ENCODE measurements at places on chromosomes 2 and 18.
A peak's percentile ranks its signal among the peaks of the same experiment; 100 is the strongest.

- DNase-seq = no peak
These were observed 367.1 kb downstream of the GPD2 start for GRCh38 chr2:156803243-156803642.

- DNase-seq = no peak
These were observed 278.8 kb upstream of the SESTD1 start for GRCh38 chr2:179543361-179543901.

DNA sequence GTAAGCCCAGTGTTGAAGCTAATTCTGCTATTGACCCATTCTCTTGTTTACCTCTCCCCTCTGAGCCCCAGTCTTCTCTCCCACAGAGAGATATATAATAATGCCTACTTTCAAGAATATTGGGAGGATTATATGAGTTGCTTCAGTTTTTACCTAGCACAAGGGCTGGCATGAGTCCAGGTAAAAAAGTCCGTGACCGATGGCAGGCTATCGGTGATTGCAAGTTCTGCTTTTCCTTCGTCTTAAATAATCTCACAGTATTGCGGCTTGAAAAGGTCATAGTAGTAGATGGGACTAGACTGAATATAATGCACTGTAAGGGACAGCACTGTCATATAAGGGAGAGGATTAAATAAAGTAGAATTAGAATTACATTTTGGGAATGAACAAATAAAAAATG is 77.6 kb downstream of the KIF5C start:
- DNase-seq = no peak

DNA sequence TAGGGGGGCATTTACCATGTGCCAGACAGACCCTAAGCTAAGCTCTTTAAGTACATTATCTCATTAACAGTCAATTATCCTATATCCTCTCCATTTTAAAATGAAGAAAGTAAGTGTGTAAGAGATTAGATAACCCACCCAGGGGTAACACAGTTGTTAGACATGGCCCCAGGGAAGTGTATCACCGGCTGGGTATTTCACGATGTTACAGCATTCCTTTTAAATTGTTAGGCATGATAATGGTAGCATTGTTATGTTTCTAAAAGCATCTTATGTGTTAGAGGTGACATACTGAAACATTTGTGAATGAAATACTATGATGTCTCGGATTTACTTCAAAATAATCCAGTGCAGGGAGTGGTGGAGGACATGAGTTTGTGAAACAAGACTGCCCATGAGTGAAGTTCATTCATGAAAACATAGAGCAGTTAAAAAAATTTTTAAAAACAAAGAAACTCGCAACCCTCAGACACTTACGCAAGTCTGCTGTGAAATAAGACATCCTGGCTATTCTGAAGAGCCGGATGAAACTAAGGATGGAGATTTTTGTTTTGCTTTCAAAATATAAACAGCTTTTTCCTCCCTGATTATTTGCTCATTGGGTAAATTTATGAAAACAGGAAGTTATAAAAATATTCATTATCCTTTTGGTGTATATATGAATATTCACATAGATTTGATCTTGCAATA is 54.9 kb downstream of the IL1RL2 start:
- no peak for DNase-seq

DNA sequence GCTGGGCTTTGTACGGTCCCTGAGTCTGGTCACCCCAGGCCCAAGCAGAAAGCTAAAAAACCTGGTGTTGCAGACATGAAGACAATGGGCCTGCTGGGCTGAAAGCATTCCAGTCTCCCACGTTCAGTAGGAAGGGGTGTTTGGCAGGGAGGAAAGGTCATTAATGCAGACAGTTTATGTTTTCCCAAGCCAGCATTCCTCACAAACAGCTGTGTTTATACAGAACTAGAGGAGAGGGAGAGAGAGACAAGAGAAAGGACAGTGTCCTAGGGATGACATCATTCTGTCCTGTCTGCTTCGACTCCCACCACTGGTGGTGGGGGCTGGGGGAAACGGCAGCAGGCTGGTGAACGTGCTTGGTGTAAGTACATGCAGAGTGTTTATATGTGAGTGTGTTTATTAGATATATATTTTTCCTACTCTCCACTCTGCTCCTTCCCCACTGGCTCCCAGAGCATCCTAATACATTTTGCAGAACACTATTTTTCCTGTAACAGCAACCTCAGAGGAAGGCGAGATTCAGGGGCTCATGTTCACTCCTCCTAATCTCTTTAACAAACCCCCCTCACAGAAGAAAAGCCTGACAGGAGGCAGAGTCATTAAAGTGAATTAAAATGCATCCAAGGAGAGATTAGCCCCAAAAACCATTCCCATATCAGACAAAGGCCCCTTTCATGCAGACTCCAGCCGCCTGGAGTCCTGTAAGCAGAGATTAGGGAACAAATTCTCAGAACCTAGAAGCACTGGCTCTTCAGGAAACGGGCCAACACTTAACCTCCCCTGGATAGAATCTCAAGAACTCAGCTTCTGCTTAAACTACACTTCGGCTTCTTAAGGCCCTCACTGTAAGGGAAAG is 380.4 kb downstream of the TNS1 start:
- no peak for DNase-seq

DNA sequence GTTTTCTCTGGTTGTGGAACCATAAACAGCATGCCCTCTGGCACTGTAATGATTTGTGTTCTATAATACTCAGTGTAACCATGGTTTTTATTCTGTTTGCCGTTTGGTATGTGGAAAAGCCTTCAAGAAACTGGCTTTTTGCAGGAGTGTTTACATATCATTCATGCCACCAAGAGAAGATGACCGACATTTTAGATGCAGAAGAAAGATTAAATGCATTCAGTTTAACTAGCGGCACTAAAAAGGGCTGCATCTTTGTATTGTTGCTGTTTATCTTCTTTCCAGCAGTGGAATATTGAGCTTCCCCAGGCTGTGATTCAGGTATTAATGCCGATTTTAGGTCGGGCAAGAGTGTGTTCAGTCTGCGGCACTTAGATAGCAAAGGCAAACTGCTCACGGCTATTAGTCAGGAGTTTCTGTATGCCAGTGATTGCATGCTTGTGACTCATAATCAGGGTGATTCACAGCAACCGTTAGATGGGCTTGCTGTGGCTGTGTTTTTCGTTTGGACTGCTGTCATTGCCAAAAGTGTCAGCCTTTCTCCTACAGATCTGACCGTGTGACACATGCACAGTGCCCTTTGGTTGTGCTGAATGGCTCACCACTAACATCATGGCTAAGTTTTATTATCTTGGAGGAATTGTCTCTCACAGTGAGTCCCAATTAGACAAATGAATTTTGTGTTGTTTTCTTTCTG is 479.7 kb downstream of the PARD3B start:
- no peak for DNase-seq

DNA sequence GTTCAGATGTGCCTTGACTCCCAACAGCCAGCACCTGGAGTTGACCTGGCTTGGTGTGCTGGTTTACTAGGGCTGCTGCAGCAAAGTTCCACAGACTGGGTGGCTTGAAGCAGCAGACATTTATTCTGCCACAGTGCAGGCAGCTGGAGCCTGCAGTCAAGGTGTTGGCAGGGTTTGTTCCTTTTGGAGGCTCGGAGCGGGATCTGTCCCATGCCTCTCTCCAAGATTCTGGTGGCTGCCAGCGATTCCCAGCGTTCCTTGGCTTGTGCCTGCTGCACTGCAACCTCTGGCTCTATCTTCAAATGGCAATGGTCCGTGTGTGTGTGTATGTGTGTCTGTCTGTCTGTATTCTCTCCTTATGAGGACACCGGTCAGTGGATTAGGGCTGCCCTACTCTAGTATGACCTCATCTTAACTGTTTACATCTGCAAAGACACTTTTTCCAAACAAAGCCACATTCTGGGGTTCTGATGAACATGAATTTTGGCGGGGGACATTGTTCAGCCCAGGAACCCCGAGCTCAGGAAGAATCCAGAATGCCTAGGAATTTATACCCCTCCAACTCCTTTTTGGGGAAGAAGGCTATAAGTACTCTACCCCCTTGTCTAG is 44.7 kb upstream of the TMEM131 start:
- DNase-seq = no peak

- DNase-seq = no peak
These were observed 219.0 kb upstream of the DSEL start for GRCh38 chr18:67735506-67735905.

- DNase-seq = no peak
These were observed 29.8 kb downstream of the PIEZO2 start for GRCh38 chr18:11119550-11119949.

GRCh38 chr2:63977904-63978303 is 41.3 kb downstream of the VPS54 start:
- peak; percentile 85 for DNase-seq

DNA sequence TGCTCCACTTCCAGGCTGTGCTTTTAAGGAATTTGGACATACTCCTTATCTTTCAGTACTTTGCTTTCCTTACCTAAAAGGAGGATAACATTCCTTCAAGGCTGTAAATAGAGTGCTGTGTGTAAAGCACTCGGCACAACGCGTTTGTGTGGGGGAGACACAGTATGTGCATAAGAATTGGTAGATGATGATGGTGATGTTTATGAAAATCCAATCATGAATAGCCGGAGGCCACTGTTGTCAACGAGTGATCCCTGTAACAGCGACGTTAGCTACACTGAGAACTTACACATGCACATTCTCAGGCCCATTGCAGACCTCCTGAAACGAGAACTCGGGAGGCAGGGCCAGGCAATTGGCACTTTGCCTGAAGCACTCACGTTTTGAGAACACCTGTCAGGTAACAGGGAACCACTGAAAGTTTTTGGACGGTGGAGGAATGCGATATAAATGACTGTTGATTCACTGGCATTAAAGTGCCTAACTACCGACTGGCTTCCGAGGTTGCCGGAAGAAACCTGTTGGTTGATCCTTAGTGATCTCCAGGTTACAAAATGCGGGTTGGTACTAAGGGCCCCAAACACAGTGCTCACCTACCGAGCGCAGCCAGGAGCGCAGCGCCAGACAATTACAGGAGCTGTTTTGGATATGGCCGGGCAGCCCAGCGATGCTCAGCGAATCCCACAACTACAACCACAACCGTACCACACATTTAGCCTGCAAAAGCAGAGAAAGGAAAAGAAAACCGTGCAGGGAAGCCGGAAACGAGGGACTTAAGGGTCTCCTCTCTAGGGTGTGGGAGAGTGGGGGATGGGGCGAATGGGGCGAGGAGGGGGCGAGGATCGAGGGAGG is 1.0 kb upstream of the MAP4K4 start:
- no peak for DNase-seq

DNA sequence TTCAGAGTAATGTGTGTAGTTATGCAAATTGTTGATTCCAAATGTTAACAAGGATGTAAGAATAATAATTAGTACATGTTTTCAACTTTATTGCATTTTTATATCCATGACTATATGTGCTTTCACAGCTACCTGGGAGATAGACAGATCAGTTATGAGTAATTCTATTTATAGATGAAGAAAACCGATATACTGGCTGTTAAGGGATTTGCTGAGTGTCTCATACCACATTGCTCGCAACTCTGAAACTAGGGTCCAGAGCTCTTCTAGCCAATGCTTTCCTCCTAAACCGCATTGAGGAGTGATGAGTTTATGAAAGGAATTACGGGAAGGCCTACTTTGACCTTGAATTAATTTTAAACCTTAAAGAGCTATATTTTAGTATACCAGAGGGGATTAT is 202.3 kb downstream of the MYO3B start:
- DNase-seq = no peak

GRCh38 chr2:186909095-186909494 is 60.1 kb upstream of the ZSWIM2 start:
- DNase-seq = no peak

DNA sequence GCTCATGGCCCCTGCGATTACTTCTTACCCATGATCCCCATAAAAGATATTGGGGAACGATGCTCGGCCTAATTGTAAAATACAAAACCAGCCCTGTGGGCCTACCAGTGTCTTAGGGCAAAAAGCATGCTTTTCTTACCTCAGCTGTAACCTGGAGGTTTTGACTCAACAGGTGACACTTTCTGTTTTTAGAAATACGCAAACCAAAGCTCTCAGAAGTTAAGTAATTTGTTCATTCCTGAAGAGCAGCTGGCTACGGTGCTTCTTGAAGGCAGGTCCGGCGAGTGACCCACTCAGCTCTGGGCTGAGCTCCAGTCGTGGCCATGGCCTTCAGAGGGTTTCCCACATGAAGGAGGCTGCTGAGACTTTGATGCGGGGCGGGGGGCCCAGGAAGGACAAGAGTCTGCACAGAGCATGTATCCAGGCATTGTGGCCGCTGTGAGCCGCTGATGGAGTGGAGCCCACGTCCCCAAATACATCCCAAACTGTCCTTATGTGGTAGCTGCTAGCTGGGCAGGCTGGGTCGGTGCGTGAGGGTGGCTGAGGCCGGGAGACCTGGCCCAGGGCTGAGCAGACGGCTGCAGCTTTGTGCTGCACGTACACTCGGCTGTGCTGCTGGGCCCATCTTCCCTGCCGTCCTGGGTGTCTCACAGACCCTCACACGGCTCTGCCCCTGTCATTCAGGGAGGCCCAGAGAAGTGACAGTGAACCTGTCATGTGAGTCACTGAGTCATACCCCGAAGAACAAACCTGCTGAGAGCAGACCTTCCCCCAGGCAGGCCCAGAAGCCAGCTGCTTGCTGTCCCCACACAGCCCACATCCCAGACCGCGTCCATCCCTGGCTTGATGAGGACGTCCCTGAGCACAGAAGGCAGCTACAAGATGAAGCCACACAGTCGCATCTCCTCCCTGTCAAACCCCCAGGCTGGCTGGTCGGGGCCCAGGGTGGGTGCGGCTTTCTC is 34.1 kb downstream of the ITGB1BP1 start:
- no peak for DNase-seq

DNA sequence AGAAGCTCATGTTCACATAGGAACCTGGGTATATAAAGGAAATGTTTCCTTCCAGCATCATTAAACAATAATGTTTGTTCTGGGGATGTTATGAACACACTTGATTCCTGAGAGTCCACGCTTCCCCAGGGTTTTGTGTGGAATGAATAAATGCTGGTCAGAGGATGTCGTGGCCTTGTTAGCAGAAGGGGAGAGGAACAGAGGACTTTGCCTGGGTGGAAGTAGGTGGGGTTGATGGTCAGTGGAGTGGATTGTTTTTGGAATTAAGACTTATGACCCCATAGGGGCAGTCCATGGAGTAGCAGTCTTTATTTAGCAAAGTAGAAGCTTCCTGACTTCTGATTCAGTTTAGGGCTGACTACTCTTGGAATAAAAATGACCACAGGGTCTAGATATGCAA is 139.6 kb downstream of the MYO1B start:
- no peak for DNase-seq

DNA sequence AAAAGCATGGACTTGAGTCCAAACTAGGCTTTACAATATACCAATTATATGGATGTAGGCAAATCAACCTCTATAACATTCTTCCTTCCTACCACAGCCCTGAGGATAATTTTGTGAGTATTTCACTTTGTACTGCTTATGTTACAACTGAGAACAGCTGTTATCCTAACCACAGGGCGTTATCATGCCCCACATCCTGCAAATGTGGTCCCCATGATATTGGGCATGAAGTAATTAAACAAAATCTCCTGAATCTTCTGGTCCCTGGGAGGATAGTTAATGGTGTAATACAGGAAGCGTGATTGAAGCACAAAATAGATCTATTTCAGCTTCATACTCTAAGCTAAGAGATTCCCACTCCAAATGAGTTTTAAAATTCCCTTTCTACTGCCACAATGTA is 223.6 kb downstream of the CDH20 start:
- DNase-seq = no peak

- no peak for DNase-seq
These were observed 352.8 kb downstream of the THSD7B start for GRCh38 chr2:137118140-137118539.

GRCh38 chr18:7733642-7734041 is 166.5 kb downstream of the PTPRM start:
- DNase-seq = no peak
